ENCODE measurements at places on chromosomes 6 and 20.

GRCh38 chr6:111952274-111952673 lies 79.0 kb upstream of the FYN start:
- no peak for DNase-seq

DNA sequence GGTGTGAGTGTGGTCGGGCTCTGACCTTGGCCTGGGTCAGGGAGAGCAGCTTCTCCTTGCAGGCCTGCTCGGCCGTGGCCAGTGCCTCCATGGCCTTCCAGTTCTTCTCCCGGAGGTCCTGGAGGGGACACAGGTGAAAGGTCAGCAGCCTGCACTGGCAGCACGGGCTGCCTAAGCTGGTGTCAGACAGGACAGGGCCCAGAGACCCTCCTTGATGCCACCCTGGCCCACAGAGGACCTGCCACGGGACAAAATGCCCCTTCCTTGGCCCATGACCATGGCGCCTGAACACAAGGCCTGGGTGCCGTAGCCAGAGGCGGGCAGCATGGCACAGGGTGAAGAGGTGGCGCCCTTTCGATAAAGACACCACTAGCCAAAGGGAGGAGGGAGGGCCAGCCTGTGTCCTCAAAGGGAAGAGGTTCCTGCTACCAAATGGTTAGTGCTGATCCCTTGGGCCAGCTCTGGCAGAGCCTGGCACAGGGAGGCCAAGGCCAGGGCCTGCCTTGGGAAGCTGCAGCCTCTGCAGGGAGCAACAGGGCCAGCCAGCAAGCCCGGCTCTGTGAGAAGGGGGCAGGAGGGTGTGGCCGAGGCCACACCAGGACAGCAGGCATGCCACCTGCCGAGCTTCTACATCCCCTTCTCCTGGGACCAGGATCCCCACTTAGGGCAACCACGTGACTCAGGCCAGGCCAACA lies 54.8 kb downstream of the DSTN start:
- no peak for DNase-seq

DNA sequence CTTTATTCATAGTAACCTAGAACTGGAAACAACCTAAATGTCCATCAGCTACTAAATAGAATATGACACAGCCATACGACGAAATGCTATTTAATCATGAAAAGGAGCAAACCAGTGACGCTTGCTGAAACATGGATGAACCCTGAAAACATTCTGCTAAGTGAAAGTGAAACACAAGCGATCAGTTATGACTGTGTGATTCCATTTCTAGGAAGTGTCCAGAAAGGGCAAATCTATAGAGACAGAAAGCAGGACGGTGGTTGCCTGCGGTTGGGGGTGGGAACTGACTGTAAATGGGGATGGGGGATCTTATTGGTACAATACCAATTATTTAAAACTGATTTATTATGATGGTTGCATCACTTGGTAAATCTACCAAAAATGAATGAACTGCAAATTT lies 126.8 kb downstream of the IPCEF1 start:
- no peak for DNase-seq

- no peak for DNase-seq
Measured at GRCh38 chr6:14059791-14060436, 57.7 kb upstream of the CD83 start.

GRCh38 chr6:129493354-129493902 lies 216.5 kb downstream of the ARHGAP18 start:
- DNase-seq = no peak

- no peak for DNase-seq
Measured at GRCh38 chr6:159720708-159721107, 6.6 kb upstream of the WTAP start.

All from stimulated activated CD8-positive, alpha-beta memory T cell treated with anti-CD3 and anti-CD28 coated beads, Interleukin-15, amount 100 ng/mL, for 1 hour (primary cell).